ENCODE measurements at places on chromosomes 12 and 14.

DNA sequence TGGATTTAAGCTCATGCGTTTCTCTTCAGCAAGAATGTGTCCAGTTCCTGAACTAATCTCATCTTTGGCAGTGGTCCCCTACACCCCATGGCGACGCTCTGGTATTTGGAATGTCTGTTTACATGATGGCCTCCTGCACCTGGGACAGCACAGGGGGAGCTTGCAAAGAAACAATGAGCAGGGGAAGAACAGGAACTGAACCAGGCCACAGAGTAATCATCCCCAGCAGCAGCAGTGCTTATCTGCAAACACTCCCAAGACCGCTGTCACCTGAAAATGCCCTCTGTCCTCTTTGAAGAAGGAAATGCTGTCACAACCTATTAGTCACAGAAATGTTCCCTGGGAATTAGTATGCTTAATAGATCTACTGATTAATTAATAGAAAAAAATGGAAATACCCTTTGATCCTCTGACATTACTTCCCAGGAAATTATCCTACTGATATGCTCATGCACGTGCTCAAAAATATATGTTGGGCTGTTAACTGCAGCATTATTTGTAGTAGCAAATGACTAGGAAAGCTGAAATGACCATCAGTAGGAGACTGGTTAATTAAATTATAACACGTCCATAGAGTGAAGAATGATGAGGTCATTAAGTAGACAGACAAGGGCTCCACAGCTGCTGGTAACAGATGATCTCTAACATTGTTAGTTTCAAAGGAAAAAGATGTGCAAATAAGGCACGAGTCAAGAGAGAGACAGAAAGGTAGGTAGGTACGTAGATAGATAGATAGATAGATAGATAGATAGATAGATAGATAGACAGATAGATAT is 279.3 kb upstream of the FLRT2 start:
- peak; percentile 76 for DNase-seq

GRCh38 chr12:3409662-3410061 is 81.3 kb upstream of the PRMT8 start:
- DNase-seq: no peak

DNA sequence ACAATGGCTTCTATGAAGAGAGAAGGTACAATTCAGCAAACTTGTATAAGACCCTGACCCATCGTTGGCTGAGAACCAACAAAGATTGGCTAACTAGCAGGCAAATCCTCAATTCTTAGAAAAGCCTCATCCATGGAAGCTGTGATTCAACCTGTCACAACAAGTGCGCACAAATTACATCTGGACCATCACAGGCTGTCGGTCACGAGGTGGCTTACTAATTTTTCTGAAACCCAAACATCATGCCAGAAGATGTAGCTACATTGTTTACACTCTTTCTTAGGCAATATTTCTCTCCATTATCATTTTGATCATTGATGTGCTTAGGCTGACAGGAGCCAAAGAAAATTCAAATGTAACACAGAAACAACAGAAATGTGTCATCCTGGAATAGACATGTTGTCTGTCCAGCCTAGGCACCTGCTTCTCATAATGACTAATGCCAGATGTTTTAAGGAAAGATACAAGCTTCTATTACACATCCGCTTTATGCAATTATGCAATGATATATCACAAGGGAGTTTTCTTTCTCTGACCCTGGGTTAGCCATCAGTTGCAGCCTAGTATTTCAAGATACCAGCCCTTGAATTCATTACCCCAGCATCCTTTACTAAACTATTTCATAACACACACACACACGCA is 92.9 kb upstream of the DIO2 start:
- DNase-seq: no peak

- DNase-seq: peak; percentile 49
Observed at GRCh38 chr12:89884952-89885351, 176.3 kb upstream of the ATP2B1 start.

- no peak for DNase-seq
Observed at GRCh38 chr14:39315859-39316444, 82.2 kb downstream of the MIA2 start.

DNA sequence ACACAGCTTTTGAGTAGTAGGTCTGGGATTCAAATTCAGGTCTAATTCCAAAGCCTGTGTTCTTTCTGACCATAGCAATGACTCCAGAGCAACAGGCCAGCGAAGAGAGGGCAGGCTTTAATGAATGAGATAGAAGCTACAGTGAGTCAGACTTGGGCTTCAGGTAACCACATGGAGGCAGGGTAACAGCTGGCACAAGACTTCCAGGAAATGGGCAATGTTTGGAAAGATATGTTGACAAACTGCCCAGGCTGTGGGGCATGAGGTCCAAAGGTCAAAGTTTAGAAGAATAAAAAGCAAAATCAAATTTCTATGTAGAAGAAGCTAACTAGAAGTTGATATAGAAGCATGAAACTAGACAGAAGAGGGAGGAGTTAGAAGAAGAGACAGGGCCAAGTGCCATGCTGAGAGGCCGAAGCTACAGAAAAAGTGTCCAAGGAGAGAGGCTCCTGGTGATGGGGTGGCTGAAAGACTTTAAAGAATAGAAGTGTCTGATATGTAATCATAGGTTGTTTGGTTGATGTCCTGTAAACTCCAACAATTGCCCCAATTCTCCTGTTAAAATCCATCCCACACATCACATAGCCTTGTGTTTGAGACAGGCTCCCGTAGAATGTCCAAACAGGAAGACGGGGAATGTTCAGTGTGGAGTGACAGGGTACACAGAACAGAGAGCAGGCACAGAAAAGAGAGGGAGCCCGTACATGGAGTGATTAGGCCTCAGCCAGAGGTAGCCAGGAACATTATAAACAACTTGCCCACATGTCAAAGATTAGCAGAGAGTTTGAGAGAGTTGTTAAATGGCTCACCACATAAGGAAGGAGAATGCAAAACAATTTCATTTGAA is 384.7 kb downstream of the CCDC91 start:
- DNase-seq: no peak

- DNase-seq: no peak
Observed at GRCh38 chr14:72565917-72566316, 328.0 kb downstream of the DPF3 start.

- no peak for DNase-seq
Observed at GRCh38 chr14:79098324-79098723, 928.2 kb downstream of the NRXN3 start.

- no peak for DNase-seq
Observed at GRCh38 chr12:118581371-118581770, 205.0 kb downstream of the SUDS3 start.

- DNase-seq: no peak
Observed at GRCh38 chr14:101704140-101704539, 57.4 kb upstream of the PPP2R5C start.

GRCh38 chr12:42912367-42912766 is 322.8 kb upstream of the PRICKLE1 start:
- no peak for DNase-seq

DNA sequence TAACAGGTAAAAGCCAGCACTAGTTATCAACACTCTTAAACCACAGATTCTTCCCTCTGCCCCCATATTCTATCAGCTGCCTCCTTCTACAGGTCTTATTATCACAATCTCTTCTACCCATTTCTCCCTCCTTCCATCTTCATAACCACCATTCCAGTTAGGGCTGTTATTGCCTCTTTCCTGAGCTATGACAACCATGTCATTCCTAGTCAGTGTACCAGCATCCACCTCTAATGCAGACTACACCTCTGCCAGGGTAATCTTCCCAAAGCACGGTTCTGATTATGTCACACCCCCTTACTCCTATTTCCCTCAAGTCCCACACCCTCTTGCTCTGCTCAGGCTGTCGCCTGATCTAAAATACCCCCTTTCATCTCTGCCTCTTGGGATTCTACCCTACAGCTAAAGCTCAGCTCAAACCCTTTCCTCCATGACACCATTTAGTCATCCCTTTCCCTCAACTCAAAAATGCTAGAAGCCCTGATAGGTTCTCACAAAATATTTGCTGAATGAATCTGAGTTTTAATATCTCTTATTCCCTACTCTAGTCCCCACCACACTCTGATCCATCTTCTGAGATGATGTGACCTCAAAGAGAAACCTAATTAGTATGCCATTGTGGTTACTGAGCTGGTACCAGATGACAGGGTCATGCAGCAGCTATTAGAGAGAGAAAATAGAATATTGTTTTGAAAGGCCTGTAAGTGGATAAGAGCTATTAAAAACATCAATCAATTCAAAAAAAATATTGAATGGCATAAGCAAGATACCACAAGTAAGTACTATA is 11.7 kb downstream of the RACGAP1 start:
- DNase-seq: no peak

DNA sequence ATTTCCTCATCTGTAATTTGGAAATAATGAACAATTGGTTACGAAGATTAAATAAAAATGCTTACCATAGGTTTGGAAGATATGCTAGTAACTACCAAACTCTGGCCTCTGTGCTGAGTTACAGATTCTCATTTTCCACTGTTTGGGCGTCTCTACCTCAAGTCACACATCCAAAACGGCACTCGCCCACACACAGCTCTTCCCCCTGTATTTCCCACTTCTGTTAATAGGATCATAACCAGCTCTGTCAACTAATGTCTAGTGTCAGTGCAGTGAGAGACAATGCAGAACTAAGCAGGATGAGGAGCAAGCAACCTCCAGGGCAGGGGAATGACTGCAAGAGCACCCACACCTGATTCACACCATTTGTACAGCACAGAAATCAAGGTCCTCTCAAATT is 10.9 kb upstream of the SYCP3 start:
- no peak for DNase-seq

DNA sequence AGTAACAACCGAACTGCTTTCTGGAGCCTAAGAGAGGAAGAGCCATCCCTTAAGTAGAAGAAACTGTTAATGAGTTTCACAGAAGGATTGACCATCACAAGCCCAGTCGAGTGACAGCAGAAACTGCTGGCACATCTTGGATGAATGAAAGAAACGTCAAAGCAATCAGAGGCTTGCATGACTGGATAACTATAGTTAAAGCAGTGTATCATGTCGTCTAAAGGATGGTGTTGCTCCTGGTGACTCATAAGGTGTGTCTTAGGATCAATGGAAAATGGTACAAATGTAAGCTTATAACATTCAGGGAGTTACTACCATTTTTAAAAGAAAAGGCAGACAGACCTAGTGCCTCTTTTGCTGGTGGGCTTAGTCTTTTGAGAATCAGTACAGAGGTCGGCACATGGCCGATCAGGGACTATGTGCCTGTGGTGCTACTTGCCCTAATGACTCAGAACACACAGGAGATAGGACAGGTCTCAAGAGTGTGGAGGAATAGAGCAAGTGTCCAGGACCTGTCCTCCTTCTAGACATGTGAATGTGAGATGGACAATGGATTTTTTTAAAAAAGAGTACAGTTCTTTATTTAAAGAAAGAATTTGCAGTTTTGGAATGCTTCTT is 55.7 kb downstream of the TMX1 start:
- DNase-seq: peak; percentile 88

DNA sequence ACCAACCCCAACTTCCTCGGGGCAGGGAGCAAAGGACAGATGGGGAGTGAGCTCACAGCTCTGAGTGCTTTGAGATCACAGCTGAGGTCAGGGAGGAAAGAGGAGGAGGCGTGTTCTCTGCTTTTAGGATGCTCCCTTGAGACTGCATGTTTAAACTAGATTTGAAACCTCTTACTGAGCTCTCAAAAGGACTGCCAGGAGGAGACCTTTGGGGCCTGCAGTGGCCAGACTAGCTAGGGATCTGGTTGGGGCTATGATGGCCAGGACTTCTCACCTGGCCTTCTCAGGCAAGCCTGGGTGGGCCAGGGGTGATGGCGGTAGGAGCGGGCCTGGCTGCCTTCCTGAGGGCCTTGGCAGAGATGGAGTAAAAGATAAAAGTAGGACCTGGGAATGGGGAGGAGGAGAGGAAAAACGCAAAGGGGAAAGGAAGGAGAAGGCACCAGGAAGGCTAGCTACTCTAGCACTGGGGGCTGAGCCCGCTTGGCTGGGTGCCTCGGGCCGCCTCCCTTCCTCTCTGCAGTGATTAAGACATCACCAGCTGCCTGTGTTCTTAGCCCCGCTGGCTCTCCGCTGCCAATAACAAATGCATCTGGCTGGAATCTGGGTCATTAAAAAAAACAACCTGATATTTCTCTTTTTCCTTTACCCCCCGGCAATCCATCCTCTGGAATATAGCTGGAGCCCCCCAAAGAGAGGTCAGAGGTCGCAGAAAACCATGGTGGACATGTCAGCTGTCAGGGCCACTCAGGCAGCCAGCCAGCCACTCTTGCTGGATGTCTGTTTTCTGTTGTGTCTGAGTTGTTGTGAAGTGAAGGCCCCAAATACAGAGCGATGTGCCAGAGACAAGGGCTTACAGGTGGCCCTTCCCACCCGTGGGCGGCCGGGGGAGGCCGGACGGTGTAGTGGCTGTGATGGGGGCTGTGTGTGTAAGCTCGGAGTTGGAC is 141.3 kb downstream of the TSPAN9 start:
- peak; percentile 83 for DNase-seq

- peak; percentile 67 for DNase-seq
Observed at GRCh38 chr12:560691-561390, 101.1 kb downstream of the B4GALNT3 start.

- no peak for DNase-seq
Observed at GRCh38 chr12:13444076-13444475, 247.6 kb downstream of the EMP1 start.

GRCh38 chr12:3601461-3602150 is 110.6 kb downstream of the PRMT8 start:
- DNase-seq: no peak

- DNase-seq: no peak
Observed at GRCh38 chr12:26058308-26058707, 66.5 kb downstream of the BHLHE41 start.

GRCh38 chr12:57628280-57629191 is 4.5 kb downstream of the B4GALNT1 start:
- DNase-seq: no peak

GRCh38 chr12:62767496-62767895 is 167.5 kb downstream of the PPM1H start:
- DNase-seq: no peak

GRCh38 chr12:107415834-107416233 is 269.8 kb upstream of the PWP1 start:
- peak; percentile 45 for DNase-seq

GRCh38 chr12:124556896-124557501 is 10.4 kb downstream of the NCOR2 start:
- no peak for DNase-seq

DNA sequence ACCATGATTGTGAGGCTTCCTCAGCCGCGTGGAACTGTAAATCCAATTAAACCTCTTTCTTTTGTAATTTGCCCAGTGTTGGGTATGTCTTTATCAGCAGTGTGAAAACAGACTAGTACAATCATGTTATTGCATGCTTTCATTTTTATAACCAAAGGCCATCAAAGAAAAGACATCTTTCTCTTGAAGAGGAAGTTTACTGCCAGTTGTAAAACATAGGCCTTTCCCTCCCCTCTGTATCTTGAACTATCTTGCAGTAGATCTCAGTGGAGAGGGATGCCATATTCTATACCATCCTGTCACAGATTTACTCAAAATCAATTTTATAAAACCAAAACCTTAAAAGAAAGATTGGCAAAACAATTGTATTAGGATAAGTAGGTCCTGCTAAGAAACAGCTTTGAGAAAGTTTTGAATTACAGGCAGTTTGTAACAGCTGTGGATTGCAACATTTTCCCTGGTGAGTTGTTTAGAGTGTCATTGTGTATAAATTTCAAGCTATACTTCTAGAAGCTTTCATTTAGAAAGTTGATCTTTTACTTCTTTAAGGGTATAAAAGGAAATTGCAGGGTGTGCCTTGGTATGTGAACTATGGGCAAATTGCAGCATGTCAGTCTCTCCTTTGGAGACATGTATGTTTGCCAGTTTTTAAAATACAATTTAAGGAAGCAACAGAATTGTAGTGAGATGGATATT is 128.0 kb downstream of the ATP23 start:
- DNase-seq: peak; percentile 17

GRCh38 chr14:61335049-61335448 is 13.7 kb downstream of the PRKCH start:
- DNase-seq: no peak

- DNase-seq: no peak
Observed at GRCh38 chr14:34749408-34749807, 35.0 kb upstream of the CFL2 start.

Measured in eye (tissue), 1 donor.